ENCODE measurements at places on chromosomes 6 and 20.

GRCh38 chr20:37915800-37916570 is 13.1 kb downstream of the VSTM2L start:
- no peak for DNase-seq

- no peak for DNase-seq
Measured at GRCh38 chr6:170139531-170139930, 151.3 kb downstream of the DLL1 start.

- no peak for DNase-seq
Measured at GRCh38 chr6:81054036-81054435, 698.4 kb downstream of the TENT5A start.

DNA sequence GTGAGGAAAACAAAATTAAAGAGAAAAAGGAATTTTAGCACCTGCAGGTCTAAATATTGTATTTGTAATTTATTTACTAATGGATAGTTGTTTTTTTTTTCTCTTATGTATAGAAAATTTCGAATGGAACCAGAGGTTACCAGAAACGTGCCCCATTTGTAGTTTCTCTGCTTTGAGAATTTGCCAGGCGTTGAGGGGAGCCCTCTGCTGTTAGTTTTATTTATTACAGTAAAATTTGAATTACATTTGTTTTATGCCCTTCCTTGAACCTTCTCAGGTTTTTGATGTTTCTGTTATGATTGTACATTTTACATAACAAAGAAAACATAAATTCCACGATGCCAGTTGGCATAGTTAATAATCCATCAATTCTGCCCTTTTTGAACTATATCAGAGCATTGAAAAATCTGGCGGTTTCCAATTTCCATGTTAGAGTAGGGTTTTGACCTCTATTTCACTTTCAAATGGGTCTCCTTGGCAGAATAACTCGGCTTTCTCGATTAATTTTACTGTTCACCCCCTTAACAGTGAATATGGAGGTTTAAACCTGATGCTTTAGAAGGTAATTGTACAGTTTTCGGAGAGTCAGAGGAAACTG is 35.1 kb upstream of the RFPL4B start:
- DNase-seq, result peak; percentile 10

GRCh38 chr6:111888928-111889695 is 15.9 kb upstream of the FYN start:
- peak; percentile 2 for DNase-seq

DNA sequence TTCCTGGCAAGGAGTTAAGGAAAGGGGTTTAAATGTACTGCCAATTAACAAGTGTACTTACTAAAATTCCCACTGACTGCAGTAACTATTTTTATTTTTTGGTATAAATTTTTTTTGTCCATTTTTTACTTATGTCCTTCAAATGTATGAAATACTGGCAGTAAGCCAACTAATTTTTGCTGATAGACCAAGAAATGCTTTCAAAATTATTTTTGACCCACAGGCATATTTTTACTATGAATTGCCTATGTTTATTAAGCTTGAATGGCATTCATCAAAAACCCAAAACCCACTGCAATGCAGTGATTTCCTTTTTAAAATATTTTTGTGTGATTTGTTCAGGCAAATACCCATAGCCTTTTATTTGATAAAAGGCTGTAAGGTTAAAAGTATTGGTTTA is 560.1 kb downstream of the UTRN start:
- no peak for DNase-seq

DNA sequence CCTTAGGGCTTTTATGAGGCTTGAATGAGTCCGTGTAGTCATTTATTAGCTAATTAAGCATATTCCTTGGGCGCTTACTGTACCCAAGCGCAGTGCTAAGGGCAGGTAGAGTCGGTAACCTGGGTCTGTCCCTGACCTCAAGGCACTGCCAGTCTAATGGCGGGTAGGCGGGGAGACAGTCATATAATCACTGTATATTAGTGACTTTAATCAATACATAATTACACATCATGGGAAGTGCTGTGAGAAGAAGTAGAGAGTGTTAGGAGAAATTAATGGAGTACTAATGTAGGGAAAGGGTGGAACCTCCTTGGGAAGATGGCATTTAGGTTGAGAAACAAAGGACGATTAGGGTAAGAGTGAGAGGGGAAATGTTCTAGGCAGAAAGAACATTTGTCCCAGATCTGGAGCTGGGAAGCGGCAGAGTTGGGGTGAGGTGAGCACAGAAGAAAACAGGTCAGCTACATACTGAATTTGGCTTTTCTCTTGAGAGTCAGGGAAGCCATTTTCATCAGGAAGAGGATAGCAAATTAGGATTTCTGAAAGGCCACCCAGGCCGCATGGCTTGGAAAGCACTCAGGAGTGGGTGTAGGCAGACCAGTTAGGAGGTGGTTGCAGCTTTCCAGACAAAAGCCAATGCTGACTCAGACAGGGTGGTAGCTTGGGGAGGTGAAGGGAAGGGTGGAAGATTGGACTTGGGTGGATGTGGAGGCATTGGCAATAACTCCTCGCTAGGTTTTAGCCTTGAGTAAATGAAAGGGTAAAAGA is 954 bp upstream of the BLCAP start:
- no peak for DNase-seq

GRCh38 chr6:64213697-64214096 is 578.1 kb downstream of the PHF3 start:
- no peak for DNase-seq

- DNase-seq, result no peak
Measured at GRCh38 chr6:143637691-143638090, 40.1 kb upstream of the PHACTR2 start.

GRCh38 chr6:25180630-25181349 is 98.4 kb upstream of the CARMIL1 start:
- no peak for DNase-seq

DNA sequence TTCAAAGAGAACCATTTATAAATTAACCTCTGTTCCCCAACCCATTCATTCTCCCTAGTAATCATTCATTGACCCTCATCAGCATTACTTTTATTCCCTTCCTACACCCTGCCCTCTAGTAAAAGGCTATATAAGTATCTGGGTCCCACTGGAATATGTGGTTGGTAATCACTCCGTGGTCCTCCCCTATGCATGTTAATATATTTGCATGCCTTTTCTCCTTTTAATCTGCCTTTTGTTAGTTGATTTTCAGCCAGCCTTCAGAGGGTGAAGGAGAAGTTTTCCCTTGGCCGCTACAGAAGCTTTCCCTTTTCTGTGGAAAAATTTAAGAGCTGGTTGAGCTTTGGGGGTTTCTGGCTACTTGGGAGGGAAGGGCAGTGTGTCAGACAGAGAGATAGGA is 585.6 kb downstream of the UTRN start:
- no peak for DNase-seq

GRCh38 chr6:135121434-135121833 is 59.7 kb upstream of the MYB start:
- no peak for DNase-seq

GRCh38 chr6:33834401-33835392 is 30.9 kb upstream of the MLN start:
- no peak for DNase-seq

DNA sequence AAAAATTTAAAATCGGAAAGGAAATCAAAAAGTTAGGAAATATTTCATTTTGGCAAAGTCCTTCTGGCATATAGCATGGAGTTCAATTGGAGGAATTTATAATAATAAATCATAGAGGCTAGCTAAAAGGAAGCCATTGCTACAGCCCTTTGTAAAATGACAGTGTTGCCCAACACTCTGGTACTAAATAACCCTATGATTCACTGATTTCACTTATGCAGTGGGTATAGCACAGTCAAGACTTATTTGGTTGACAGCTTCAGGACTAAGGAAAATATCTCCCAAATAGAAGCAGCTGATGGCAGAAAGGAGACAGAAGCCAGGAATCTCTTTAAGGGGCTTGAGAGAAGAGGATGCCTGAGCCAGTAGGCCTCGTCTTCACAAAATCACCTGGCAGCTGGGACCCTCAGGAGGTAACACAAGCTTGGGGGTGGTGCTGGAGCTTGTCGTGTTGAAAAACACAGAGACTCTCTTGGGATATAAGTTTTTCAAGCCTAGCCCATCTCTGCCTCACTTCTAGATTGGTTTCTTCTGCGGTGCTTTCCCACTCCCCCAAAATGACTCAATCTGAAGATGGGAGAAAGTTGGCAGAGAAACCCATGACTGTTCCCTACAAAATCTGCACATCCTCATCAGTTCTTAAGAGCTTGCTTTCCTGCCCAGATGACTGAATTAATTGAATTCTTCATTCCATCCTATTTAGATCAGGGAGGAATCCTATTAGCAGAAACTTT is 38.4 kb upstream of the EYA4 start:
- no peak for DNase-seq

GRCh38 chr6:159594750-159595117 is 98.3 kb downstream of the SOD2 start:
- DNase-seq, result no peak

DNA sequence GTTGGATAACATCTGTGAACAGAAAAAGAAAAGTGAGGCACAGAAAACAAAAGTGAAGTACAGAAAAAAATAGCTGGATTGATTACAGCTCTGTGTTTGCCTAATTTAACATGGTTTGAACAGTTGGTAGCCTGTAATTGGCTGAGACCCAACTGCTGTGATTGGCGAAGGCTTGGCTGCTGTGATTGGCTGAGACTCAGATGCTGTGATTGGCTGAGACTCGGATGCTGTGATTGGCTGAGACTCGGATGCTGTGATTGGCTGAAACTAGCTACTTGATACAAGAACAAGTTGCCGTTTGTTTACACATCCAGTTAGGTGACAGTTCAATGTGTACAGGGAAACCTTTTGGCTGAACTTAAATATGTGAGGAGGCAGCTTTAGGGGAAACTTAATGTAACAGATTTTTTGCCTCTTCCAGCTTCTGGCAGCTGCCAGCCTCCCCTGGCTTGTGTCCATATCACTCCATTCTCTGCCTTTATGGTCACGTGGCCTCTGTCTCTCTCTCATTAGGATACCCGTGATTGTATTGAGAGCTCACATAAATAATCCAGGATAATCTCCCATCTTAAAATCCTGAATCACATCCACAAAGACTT is 223.4 kb upstream of the FOXA2 start:
- DNase-seq, result no peak

DNA sequence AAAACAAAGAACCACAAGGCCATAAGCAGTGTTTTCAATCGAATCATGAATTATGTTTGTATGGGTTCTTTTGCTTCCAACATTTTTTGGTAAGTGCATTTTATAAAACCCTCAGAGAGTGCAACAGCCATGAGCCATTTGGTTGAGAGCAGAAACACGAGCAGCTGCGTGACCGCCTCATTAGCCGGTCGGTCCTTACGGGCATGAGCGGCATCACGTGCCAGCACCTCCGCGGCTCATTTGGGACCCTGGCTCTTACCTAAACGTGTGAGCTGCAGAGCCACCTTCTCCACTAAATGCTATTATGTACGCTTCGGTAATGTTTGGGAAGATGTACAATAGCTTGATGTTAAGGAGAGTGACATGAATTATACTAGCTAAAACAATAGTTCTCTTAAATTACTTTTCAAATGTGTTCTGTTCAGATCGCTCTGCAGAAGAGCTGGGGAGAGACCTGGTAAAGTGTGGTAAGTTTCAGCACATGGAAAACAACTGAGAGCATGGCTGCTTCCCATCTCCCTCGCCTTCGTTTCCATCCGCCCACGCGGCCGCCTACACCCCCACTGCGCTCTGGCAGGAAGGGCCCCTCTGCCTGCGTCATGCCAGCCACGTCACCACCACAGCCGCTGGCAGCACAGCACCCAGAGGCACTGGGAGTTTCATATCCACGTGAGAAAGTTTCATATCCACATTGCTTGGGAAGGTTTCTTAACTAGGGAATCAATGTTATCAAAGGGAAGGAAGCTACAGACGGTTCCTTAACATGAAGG is 23.7 kb upstream of the PDE10A start:
- DNase-seq, result no peak

DNA sequence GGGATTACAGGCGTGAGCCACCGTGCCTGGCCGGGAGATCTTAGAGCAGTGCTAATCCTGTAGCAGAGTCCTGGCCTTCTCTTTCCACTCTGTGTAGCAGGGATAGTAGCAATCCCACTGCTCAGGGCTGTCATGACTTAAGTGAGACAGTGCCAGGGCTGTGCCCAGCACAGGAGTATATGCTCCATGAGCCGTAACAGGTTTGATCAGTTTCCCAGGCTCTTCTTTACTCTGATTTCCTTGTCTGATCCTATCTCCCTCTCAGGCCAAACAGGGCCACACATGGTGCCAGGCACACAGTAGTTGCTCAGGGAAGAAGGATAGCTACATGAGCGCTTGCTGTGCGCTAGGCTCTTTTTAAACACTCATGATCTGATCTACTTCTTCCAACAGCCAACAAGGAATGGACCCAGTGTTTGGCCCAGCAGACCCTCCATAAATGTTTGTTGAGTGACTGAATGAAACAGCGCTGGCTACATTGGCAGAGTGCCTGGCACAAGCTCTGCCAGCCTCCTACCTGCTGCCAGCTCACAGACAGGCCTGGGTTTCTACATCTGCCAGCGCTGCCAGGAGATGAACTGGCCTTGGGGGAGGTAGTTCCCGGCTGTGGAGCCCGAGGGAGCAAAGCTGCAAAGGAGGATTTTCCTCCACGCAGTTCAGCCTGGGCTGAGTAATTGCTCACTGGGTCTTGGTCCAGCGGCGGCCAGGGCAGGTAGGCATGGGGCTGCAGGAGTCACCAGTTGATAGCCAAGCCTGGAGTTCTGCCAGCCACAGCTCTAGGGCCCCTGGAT is 36.9 kb downstream of the SNAI1 start:
- no peak for DNase-seq

DNA sequence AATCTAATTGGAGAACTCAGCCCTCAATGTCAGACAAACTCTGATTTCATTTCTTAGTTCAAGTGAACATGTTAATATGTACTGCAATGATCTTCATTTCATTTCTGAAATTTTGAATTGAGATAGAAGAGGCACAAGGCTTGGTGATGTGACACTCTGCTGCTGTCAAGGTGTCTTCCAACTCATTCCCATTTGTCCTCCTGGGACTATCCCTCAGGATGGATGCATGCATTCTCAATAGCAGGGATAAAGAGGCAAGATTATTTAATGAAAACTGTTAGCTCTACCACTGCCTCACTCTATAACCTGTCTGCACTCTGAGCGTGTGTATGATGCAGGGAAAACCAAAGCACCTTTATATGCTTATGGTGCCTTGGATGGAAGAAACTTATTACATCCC is 78.7 kb downstream of the PLCB1 start:
- no peak for DNase-seq

GRCh38 chr20:56552911-56553629 is 20.0 kb downstream of the FAM209B start:
- DNase-seq, result no peak

GRCh38 chr20:44693627-44694026 is 21.5 kb upstream of the CCN5 start:
- no peak for DNase-seq

DNA sequence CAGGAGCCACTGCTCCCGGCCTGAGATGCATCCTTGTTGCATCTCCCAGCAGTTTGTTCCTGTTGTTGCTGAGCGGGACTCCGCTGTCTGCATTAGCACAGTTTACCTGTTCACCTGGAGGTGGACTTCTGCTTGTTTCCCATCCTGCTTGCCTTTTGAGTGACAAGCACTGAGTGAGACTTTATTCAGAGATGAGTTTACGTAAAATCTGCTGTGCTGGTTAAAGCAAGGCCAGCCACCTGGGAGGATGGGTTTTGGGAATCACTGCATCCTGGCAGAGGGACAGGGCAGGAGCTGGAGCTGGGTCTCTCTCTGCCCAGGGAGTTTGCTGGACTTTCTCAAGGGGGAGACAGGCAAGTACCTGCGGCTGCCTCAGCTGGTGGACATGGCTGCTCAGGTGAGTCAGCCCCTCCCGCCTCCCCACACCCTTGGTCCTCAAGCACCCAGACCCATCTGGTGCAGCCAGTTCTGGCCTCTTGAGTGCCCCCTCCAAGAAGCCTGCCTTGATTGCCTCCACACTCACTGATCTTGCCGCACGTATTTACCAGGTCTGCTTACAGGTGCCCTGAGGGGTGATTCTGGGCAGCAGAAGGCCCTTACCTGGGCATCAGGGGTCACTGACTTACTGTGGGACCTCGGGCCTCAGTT is 55.5 kb downstream of the SRC start:
- no peak for DNase-seq
